ENCODE measurements at places on chromosomes 4 and X.

GRCh38 chr4:189131118-189131517 is 809.6 kb upstream of the FRG1 start:
- no peak for DNase-seq

- peak; percentile 36 for DNase-seq
Measured at GRCh38 chr4:136831553-136831952, 700.7 kb downstream of the PCDH18 start.

DNA sequence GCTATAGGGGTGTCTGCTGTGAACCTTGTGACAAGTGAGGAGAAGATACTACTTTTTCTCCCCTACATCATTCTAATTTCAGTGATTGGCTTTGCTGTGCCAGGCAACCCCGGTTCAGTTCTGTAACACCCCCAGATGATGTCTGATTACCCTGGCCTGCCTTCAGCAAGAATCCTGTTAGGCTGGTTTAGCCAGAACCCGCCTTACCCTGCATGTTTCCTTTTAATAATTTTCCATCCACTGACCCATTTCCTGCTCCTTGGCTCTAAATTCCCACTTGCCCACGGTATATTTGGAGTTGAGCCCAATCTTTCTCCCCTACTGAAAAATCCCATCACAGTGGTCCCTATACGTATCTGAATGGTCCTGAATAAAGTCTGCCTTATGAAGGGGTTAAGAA is 46.5 kb upstream of the HPSE start:
- DNase-seq = no peak

- DNase-seq = no peak
Measured at GRCh38 chrX:143623657-143624056, 12.2 kb downstream of the SLITRK4 start.

DNA sequence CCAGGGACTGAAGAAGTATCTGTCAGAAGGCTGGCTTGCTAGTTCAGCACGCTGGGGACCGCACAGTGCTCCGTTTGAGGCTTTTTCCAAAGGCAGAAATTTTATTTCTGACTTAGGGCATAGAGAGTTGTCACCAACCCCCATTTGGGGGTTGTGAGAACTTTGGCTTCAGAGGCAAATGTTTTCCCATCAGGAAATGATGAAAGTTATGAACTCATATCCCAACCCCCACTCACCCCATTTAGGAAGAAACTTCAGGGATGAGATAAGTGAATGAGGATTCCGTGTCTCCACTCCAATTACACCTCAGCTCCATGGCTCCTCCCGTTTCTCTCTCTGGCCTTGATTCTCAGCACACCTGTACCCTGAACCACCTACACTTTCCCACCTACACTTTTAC is 4.3 kb upstream of the WDR13 start:
- no peak for DNase-seq
